ENCODE measurements at places on chromosomes 11 and 22.

- peak; percentile 19 for DNase-seq
Observed at GRCh38 chr11:408154-409007, 6.4 kb downstream of the SIGIRR start.

DNA sequence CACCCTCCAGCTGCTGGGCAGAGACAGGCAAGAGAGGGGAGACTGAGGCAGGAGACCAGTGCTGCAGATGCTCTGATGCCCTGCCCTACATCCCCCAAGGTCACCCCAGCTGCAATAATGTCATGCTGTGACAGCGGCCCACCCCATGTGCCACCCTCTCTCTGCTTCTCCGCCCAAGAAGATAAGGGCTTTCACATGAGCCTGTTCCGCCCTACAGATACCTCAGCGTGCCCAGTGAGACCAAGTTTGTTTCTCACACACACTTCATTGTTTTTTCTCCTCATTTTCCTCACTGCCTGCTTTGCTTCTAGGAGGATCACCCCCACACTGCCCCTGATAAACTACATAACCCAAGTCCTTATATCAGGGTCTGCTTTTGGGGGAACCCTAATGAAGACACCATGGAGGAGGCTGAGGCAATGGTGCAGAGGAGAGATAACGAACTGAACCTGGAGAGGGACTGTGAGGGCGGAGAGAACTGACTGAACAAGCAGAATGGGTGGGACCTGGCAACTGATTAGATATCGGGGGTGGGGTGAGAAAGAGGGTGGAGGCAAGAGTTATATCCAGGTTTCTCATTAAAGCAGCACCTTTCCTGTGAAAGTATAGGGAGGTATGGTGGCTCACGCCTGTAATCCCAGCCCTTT is 37.5 kb upstream of the TSKU start:
- DNase-seq: no peak

- no peak for DNase-seq
Observed at GRCh38 chr11:64067230-64067993, 31.7 kb downstream of the FLRT1 start.

GRCh38 chr22:39142088-39142680 is 10.3 kb downstream of the CBX7 start:
- no peak for DNase-seq

DNA sequence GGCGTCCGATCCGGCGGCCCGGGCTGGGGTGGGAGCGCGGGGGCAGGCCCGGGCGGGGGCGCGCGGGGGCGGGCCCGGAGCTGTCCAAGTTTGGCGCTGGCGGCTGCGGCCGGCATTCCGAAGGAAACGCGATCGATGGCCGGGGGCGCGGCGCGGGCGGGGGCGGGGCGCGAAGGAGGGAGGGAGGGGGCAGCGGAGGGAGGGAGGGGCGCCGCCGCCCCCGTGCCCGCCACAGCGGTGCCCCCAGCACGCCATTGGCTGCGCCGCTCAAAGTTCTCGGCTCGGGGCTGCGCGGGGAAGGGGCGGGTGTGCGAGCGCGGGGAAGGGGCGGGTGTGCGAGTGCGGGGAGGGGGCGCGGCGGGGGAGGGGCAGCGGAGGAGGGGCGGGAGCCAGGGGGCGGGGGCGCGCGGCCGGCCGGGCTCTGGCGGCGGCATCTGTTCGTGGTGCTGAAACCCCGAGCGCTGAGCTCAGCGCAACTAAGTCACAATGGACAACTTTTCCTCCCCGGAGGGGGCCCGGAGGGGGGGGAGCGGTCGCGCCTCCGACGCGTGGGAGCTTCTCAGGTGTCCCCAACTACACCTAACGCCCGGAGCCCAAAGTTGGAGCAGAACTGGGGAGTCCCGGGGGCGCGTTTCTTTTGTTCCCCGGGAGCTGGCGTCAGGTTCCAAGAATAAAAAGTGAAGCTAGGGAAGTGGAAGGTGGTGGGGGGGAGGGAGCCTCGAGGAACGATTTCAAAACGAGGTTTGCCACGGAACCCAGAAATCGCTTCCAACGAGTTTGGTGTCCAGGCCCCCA is 2.2 kb downstream of the PHF21B start:
- peak; percentile 81 for DNase-seq

GRCh38 chr11:19790831-19791552 is 78.4 kb downstream of the NAV2 start:
- DNase-seq: no peak

Data from left hindlimb (tissue), 1 donor.